ENCODE measurements at places on chromosomes 1 and 21.

- DNase-seq, result no peak
Measured at GRCh38 chr1:81414488-81415015, 386.2 kb upstream of the ADGRL2 start.

- no peak for DNase-seq
Measured at GRCh38 chr1:30654188-30654587, 69.2 kb downstream of the MATN1 start.

- no peak for DNase-seq
Measured at GRCh38 chr1:62722796-62723195, 34.6 kb upstream of the DOCK7 start.

DNA sequence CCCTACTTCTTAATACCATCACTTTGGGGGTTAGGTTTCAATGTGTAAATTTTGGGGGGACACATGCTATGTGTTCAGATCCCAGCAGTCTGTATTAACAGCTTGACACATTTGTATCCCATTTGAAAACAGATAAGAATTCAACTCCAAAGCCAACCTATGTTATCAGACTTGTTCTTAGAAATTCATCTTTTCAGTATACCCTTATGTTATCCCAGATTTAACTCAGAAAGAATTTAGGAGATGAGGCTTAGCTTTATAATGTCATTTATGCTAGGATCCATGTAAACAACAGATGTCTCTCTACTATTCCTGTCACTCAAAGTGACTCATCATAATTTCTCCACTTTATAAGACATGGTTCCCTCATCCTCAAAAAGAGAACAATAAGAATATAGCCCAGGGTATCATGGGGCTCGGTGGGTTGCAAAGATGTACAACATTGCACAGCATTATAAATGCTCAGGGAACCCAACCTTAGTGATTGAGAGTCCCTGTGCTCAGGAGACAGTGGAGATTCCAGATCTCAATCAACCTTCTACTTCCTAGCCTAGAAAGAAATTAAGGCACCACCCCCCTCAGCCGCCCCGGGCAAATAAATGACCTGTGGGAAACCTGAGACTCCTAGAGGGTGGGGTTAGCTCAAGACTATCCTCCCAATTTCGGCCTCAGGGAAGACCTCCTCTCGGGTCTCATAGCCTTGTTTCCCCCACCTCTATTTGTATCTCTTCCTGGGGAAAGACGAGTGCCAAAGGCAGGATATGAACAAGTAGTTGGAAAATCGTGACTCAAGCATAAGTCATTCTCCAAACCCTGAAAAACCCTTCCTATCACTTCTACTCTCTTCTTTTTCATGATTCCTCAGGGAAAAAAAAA, 265.1 kb upstream of the CAMK1G start:
- no peak for DNase-seq

All from activated effector memory CD4-positive, alpha-beta T cell treated with Interleukin-2 at 50 U/mL for 16 hours (primary cell).